ENCODE measurements at places on chromosomes 2 and 18.

DNA sequence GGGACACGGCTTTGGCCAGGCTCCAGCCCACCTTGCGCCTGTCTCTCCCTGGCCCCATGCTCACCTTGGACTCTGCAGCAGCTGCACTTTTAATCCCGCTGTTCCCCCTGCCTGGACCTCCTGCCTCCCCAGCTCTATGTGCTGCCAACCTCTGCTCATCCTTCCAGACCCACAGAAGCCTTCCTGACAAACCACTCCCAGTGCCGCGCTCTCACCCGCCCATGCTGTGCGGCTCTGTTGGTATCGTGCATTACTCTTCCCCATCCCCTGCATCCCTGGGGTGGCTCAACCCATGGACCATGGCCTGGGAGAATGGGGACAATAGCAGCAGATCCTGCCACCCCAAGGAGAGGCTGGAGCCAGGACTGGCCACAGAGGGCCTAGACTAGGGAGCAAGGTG, 303.6 kb downstream of the CELF4 start:
- no peak for DNase-seq

- no peak for DNase-seq
Measured at GRCh38 chr2:55161295-55162210, 70.5 kb downstream of the CLHC1 start.

- no peak for DNase-seq
Measured at GRCh38 chr2:66057844-66058243, 377.1 kb upstream of the MEIS1 start.

DNA sequence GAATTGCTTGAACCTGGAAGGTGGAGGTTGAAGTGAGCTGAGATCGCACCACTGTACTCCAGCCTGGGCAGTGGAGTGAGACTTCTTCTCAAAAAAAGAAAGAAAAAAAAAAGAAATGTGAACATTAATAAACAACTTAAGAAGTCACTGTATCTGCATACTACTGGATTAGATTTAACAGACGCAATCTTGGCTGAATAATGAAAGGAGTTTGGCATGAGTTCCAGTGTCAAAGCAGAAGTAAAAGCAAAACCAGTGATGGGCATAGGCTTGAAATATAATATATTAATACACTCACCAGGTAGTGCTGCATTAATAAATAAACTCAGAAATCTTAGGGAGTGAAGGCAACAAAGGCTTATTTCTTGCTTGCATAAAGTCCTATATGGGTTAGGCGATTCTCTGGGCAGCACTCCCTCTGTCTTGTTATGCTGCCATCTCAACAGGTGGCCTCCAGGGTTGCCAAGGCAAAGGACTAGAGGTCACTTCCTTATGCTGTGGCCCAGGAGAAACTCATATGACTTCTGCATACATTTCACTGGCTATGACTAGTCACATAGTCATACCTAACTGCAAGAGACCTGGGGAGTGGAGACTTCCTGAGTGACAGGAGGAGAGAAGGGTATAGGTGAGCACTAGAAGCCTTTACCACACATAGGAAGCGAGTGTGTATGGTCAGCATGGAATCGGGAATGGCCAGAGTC, 296.2 kb upstream of the SPRED2 start:
- DNase-seq: no peak

- no peak for DNase-seq
Measured at GRCh38 chr2:1769703-1770422, 25.5 kb upstream of the PXDN start.

GRCh38 chr2:60007671-60008070, 545.8 kb downstream of the BCL11A start:
- DNase-seq: no peak

- no peak for DNase-seq
Measured at GRCh38 chr2:56102098-56102497, 81.7 kb upstream of the CCDC85A start.

GRCh38 chr2:172233987-172234715, 131.5 kb upstream of the DLX2 start:
- no peak for DNase-seq

DNA sequence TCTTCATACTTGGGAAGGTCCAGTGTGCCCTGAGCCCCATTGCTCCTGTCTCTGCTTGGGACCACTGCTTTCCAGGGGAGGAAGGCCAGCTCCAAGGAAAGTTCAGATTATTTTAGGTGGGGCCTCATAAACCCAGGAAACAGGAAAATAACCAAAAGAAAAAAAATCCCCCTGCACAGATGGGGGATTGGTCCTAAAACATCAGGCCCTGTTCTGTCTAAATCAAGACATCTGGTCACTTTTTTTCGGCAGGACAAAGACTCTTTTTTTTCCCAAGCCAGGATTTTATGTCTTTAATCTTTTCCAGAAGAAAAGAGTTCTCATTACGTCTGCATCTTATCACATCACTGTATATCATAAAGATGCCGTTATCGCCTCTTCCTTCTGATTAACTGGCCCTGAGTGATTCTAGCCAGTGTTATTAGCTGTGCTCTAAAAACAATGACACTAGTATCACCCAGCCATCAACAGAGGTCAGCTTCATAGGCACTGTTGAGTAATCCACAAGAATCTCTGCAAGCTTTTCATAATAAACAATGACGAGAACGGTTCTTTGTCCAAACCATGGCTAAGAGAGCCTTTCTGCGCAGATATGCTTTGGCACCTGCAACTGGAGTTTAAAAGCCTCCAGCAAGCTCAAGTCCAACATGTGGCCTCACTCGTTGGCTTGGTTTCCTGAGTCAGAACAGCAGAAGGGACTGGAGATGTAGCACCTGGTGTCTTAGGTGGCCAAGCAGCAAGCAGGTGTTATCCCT, 138.2 kb downstream of the VAPA start:
- DNase-seq: no peak

DNA sequence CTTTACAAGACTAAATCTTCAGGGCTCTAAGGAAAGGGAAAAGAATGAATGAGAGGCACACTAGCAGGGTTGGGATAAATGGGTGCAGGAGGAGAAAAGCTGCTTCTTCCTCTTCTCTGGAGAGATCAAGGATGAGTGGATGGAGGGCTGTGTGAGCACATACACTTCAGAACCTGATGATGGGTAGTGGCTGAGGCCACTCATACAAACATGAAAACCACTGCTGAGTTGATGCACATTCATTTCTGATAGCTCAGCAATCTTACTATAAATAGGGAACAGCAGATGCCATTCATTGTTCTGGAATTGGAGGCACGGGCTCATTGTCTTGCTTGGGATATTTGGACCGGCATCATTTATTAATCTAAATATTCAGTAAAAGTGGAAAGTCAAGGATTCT, 152.4 kb upstream of the KCTD1 start:
- DNase-seq: no peak

DNA sequence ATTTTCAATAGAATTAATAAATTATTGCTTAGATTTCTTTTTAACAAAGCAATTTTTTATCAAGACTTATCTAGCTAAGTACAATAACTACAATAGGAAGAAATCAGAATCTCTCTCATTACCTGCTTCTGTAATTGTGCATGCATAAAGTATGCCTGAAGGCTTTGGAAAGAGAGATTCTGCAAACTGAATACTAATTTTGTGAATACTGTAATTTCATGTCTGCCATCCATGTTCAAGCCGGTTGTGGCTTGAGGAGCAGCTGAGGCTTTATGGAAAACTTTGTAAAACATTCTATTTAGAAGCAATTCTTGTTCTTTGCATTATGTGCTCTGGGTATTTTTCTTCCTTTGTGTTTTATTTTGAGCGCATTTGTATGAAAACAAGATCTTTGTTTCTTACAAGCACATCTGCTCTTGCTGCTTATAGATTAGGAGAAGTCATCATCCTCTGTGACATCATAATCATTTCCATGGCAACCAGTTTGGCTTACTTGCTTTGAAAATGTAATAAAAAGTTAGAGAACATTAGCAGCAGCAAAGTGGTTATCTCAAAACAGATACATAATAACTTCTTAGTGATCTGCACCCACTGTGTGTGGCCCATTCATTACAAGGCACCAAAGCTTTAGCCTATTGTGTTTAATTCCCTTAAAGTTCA, 16.0 kb upstream of the IKZF2 start:
- DNase-seq: no peak

DNA sequence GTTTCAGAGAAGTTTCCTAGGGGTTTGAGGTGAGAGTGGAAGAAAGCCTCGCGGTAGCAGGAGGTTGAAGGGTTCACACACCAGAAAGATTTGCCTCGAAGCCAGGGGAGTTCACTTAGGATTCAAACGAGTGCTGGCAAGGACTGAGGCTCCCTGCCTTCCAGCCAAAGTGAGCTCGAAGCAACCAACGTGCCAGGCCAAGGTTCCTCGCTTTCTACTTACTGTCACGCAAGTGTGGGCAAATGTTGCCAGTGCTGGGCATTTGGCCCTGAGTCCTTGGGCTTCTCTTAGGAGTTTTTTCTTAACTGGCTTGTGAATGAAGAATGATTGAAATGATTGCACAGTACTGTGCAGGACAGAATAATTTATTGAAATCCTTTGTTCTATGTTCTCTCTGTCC, 53.6 kb downstream of the TMEM178A start:
- no peak for DNase-seq

DNA sequence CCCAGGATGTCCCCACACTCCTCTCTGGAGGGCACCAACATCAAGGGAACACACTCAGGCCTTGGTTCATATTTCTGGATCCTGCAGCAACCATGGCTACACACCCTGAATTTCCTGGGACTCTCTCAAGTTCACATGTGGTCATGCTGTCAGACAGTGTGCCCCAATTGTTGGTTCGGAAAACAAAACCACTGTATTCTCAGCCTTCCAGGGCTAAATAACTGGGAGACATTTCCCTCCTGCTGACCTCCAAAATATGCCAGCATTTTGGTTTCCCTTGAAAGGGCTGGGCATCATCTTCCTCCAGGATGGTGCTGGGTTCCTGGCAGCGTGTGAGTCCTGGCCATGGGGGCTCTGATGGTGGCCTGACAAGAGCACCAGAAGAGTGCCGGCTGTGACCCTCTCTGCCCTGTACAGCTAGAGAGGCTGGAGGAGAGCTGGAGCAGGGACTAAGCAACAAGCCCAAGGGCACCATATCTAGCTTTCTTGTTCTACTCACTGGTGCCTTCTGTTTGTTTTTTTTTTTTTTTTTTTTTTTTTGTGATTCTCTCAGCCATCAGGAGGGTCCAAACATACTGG, 37.5 kb upstream of the WIPF1 start:
- no peak for DNase-seq

- no peak for DNase-seq
Measured at GRCh38 chr2:103123516-103123915, 361.7 kb downstream of the TMEM182 start.

DNA sequence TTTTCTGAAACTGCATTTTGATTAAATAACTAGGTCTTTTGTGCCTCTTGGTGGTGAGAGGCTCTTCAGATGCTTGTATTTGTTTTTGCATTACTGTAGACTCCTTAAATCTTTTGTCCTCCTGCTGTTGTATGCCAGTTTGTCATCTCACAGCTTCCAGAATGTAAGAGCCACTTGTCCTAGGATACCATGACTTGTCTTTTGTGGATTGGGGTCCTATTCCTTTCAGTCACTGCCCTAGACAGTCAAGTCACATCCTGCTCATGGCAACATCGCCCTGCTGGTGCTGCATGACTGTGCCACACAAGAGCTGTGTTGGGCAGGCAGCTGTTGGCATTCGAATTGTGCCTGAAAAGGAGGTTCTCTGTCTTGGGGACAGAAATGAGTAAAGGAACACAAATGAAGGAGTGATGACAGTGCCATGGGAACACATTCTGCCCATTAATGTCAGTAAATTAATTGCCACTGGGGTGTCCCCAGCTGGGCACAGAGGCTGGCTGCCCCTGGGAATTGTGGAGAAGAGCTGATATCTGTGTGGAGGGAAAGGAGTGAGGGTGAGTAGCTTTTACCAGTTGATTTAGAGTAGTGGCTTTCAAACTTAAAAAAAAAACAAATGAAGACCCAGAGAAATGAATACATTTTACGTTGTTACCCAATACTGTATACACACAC, 140.3 kb downstream of the ARL6IP6 start:
- no peak for DNase-seq

GRCh38 chr2:22885245-22885644, 499.7 kb upstream of the KLHL29 start:
- DNase-seq: no peak

- DNase-seq: no peak
Measured at GRCh38 chr2:118059919-118060478, 28.3 kb upstream of the INSIG2 start.

DNA sequence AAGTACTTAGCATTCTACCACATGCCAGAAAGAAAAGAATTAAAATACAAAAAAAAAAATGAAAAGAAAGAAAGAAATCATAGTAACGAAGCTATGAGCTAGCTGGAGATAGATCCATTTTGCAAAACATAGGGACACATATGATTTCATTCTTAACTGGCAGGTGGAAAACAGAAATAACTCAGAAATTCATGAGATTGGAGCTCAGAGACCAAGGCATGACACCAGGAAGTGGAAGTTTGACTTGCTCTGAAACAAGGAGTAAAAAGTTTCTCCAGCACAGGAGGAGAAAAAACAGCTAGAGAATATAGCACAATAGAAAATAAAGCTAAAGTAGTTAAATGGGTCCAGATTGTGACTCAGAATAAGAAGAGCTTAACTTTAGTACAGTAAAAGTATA, 278.1 kb downstream of the ZEB2 start:
- no peak for DNase-seq

DNA sequence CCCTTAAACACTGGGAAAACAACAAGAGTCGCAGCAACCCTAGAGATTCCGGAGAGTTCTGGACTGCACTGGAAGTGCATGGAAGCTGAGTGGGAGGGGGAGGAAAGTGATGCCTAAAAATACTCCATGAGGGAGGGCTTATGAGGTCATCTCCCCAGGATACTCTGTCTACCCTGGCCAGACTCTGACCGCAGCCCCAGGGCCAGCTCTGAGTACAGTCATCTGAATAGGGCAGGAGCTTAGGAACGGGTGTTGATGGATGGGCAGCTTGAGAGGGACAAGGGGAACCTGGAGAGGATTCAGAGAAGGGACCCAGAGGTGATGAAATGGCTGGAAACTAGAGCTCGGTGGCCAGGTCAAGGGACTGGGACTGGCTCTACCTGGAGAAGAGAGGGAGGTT, 79.3 kb upstream of the IGFBP5 start:
- no peak for DNase-seq

DNA sequence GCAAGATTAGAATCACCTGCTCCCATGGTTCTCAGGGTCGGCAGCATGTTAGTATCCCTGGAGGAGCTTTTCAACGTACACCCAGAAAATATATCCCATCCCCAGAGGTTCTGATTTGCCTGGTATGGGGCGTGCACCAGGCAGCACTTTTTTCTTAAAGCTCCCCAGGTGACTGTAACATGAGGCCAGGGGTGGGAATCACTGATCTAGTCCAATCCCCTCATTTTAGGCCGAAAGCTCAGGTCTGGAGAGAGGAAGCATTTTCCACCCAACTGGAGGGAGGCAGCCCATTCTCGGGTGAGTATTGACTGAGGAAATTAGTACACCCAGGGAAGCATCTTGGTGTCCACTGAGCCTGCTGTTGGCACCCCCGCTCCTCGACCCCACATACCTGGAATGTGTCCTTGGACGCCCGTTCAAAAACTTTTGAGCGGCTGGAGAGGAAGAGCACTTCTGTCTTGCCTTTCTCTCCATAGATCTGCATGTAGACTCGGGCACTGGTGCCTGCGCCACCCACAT, 94.3 kb downstream of the LOXHD1 start:
- no peak for DNase-seq
